ENCODE measurements at places on chromosomes 5 and 9.

- DNase-seq = no peak
These were observed 33.2 kb downstream of the CSF1R start for GRCh38 chr5:150052956-150053712.

- DNase-seq = no peak
These were observed 50.1 kb downstream of the TMEM167A start for GRCh38 chr5:83026930-83027687.

DNA sequence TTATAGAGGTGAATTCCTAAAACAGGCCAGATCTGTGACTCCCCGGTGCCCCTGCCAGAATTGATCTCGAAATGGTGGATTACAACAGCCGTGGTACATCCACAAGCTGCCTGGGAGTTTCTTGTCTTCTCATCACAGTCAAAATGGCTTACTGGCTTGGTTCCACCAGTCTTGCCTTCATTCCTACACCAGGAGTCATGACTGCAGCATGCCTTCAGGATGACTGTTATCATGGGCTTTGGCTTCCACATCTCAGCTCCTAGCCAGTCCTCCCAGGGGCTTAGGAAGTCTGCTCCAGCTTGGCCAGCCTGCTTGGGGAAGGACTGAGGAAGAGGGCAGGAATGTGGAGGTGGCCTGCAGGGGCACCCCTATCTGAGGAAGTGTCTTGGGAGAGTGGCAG lies 132.9 kb upstream of the NR3C1 start:
- peak; percentile 43 for DNase-seq

GRCh38 chr9:112581469-112582176 lies 95.0 kb downstream of the KIAA1958 start:
- no peak for DNase-seq

DNA sequence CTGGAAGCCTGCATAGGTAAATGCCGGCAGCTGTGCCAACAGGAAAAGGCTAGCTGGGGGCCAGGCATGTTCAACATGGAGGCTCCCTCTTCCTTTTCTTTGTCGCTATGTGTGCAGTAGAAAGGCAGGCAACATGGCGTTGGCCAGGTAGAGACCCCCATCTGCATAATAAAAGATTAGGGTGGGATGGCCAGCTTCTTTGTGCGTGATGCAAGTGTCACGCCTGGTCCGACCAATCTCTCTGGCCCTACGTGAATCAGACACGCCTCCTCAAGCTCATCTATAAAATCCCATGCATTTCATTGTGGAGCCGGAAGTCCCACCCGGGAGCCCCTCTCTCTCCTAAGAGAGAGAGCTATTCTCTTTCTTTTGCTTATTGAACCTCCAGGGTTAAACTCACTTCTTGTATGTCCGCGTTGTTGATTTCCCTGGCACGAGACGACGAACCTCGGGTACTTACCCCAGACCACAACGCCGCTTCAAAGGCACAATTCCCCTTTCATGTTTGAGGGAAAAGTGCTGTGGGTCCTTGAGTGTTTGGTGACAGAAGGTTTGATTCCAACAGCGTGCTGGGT lies 25.0 kb upstream of the C5orf47 start:
- no peak for DNase-seq

- no peak for DNase-seq
These were observed 11.0 kb downstream of the SPATA9 start for GRCh38 chr5:95671826-95672225.

DNA sequence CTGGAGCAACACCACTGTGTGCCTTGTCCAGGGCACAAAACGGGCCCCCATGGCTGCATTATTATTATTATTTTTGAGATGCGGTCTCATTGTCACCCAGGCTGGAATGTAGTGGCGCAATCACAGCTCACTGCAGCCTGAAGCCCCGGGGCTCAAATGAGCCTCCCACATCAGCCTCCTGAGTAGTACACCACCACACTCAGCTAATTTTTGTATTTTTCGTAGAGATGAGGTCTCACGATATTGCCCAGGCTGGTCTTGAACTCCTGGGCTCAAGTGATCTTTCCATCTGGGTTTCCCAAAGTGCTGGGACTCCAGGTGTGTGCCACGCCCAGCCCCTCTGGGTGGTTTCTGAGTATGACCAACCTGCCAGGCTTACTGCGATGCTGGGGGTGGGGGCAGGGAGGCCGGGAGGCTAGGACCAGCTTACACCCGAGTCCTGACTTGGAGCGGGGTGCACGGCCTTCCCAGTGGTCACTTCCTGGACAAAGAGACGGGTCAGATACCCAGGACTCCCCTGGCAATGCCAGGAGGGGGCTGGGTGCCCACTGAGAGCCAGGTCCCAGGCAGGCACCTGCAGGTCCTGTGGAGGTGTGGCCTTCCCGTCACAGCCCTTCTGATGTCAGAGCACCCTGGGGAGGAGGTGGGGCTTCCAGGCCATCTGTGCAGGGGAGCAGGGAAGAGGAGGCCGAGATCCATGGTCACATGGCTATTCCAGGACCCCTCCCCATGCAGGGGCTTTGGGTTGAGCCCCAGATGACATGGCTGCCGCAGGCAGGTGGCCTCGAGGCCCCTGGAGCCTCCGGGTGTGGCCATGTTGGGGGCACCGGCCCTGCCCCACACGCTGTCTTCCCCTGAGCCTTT lies 8.3 kb upstream of the NRARP start:
- no peak for DNase-seq

DNA sequence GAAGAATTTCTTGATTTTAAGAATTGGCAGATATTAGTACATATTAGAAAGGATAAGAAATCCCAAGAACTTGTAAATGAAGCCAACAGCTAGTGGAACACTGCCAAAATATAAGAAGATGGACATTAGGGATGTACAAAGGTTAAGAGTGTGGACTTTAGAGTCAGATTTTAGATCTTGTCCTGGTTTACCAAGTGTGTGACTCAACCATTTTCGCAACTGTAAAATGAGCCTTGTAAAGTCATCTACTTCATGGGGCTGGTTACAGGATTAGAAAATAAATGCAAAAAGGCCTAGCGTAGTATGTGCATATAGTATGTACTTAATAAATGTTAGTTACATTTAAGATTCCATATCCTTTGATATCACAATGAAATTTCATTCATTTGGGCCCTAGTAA lies 260.0 kb downstream of the RAB3C start:
- no peak for DNase-seq

GRCh38 chr5:21642312-21642711 lies 1210.8 kb downstream of the CDH12 start:
- no peak for DNase-seq

- no peak for DNase-seq
These were observed 33.4 kb upstream of the PCA3 start for GRCh38 chr9:76730801-76731200.

GRCh38 chr5:52767766-52768480 lies 19.8 kb upstream of the ITGA1 start:
- DNase-seq = no peak

DNA sequence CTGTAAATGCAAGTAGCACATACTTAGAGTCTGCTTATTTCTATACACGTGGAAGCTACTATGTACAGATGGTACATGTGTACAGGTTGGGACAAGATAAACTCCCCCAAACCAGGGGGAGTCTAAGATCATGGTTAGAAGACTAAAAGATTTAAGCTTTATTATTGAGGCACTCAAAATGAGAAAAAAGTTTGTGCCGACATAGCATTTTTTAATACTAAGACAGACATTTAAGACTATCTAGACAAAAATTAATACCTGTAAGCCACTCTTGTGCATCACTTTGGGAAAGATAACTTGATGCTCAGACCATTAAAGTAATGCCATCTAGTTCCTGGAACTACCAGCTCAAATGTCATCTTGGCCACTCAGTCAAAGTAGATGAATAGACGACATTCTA lies 279.4 kb downstream of the ARL15 start:
- no peak for DNase-seq

- DNase-seq = no peak
These were observed 333.9 kb upstream of the TLE4 start for GRCh38 chr9:79237861-79238260.

DNA sequence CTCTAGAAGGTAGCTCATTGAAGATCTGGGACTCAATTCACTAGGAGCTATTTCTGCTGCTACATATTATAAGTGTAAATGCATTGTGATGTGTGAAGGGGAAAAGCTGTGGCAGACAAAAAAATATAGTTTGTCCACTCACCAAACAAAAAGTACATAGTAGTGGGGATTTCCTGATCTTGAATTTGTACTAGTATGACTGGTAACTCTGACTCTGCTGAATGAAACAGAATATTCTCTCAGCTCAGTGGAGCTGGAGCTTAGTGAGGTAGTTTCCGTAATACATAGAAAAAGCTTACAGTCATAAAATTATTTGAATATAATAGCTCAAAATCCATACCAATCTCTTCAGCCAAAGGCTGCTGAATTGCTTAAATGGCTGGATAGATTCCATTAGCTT lies 455.6 kb upstream of the CD180 start:
- DNase-seq = no peak

DNA sequence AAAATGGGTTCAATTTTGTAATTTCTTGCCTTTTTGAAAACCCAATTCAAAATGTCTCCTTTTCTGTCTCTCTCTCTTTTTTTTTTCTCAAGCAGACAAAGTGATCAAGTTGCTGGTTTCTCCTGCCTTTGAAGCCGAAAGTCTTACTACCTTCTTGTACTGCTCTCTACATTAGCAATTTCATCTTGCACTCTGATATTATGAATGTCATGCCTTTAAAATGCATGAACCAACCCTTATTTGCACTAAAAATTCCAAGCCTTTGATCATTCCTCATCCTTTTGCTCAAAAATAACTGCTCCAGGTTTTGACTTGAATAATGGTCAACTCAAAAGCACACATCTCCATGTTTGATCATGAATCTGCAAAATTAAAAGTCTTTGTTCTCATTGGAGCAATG lies 125.2 kb downstream of the CETN3 start:
- no peak for DNase-seq

GRCh38 chr9:13862654-13863053 lies 451.3 kb downstream of the NFIB start:
- no peak for DNase-seq

GRCh38 chr9:107270082-107270481 lies 13.0 kb upstream of the RAD23B start:
- no peak for DNase-seq

GRCh38 chr9:127022913-127023660 lies 99.3 kb downstream of the ANGPTL2 start:
- DNase-seq = no peak

Measured in GOT3 (cell line).